Left colon (tissue), 2 donors: ENCODE measurements at places on chromosomes 6 and 20.

DNA sequence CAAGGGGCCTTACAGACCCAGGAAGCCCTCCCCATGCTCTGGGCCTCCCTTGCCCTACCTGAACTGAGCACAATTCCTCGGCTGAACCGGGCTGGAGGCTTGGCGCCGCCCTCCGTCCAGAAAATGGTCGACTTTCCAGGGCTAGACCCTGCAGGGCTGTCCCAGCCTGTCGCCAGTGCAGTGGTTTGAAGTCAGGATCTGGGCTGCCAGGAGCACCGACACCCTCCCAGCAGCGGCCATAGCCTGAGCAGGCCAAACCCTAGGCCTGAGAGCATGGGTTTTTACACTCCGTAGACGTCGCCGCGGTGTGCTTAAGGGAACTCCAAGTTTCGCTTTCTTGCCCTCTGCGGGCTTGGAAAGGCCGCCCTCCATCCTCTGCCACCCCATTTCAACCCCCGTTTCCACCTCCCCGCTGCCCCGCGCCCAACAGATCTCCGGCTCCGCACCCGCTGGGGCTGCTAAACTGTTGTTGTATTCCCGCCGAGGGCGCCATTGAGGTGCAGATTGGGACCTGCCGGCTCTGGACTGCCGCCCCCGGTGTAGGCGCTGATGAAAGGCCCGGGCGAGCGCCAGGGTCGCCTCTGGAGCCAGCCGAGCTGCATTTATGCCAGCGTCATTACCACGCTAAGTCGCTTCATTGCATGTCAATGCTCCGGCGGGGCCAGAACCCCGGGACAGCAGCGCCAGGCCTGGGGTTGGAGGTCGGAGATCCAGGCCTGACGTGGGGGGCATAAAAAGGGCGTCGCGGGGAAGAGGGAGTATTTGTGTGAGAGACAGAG, 2.2 kb upstream of the TFAP2A start:
- DNase-seq = no peak

- DNase-seq = no peak
Measured at GRCh38 chr6:129345890-129346289, 364.1 kb downstream of the ARHGAP18 start.

DNA sequence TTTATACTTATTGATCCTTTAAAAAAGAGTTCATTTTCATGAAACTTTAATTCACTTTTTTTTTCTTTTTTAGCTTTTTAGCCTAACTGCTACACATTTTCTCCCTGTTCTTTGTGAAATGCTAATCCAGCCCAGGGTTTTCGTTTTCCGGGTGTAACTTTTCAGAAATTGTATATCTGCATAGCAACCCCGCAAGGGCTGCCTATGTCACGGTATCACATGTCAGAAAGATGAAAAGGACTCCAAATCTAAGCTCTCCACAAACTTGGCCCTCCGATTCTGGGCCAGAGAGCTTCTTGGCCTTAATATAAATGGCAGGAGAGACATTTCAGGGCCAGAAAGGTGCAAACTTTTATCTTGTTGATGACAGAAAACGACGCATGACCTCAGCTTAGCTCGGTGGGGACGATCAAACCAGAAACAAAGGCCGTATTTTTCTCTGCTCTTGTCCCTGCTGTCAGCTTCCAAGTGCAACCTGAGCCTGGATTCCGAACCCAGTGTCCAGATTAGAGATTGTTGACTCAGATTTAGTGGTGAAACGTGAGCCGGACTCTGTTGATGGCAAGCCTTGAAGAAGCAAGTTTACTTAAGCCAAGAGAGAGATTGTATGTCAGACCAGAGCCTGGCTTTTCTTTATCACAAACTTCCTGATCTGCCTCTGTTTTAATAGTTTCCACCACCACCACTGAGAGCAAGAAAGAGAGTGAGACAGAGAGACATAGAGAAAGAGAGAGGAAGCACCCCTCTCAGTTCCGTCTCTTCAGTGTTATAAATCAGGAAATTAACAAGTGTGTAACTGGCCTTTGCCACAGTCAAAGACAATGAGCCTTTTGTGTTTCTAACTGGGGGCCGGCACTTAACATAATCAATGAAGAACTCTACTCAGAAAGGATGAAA, 157.8 kb downstream of the SCML4 start:
- no peak for DNase-seq

DNA sequence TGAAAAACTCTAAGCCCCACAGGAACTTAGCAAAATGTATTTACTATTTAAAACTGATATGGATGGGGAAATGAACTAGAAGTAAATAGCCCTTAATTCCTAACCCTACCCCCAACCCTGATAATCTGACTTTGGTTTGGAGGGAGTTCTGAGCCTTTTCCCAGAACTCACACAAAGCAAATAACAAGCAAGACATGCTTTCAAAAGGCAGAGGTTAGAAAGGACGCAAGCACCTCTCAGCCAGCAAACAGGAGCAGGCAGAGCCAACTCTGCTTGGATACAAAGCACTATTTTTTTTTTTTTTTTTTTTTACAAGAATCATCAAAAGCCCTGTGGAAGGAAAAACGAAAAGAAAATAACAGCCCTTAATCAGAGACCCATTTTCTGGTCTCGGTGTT, 58.7 kb downstream of the SLC22A23 start:
- no peak for DNase-seq

- peak; percentile 25 for DNase-seq
Measured at GRCh38 chr6:130293800-130294199, 71.0 kb upstream of the SAMD3 start.

- no peak for DNase-seq
Measured at GRCh38 chr20:16395366-16395765, 177.9 kb downstream of the KIF16B start.

- DNase-seq = no peak
Measured at GRCh38 chr6:126341126-126341525, 1.2 kb downstream of the CENPW start.

DNA sequence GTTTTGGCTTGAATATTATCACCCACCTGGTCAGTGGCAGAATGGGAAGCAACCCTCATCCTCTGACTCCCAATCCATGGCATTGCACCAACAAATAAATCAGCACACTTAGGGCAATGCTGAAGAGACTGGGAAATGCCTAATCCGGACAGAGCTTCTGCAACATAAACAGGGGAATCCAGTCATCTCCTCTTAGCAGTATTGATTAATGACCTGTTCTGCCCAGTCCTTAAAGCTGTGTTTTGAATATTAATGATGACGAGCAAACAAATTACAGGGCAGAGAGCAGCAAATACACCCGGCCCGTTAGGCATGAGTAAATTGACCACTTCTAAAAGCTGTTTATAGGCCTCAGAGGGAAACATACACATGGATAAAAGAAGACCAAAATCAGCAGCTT, 77.0 kb upstream of the B3GAT2 start:
- no peak for DNase-seq

DNA sequence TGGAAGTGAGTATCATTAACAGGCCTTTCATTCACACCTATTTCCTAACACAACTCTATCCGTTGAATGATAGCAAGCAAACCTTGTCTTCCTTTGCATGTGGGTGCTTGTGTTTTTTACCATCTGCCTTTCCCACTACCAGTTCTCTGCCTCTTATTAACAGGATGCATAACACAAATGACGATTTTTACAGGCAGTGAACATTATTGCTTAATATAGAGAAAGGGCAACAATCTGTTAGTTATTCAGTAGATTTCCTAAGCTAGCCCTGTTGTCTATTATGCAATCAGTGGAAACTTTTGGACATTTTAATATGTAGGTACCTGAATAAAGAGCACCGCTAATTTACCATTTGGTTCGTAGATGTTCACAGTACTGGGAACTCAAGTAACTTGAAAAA, 348.8 kb upstream of the PLCB4 start:
- DNase-seq = no peak
